CD4-positive, alpha-beta memory T cell (primary cell): ENCODE measurements at places on chromosomes 4 and X. TPM values are rescaled to one million over a fixed set of nuclear protein-coding genes. Genes with fewer than 3 reads are reported as not detected.

DNA sequence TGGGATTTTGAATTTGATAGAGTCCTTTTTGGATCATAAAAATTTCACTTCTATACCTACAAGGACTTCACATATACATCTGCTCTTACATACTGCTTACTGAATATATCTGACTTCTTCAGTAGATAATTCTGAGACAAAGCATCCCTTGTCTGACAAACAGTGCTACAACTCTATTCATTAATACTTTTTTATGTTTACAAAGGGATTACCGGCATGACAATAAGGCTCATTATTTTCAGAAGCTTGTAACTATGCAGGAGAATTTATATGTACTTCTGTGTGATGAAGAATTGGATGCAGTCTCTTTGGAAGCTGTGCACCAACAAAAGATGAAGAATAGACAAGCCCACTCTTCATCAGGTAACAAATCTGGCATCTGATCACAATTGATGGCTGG lies 1070.3 kb downstream of the STIM2 start:
- DNase-seq: no peak

GRCh38 chrX:3384327-3384726 lies 37.9 kb upstream of the MXRA5 start:
- no peak for DNase-seq

DNA sequence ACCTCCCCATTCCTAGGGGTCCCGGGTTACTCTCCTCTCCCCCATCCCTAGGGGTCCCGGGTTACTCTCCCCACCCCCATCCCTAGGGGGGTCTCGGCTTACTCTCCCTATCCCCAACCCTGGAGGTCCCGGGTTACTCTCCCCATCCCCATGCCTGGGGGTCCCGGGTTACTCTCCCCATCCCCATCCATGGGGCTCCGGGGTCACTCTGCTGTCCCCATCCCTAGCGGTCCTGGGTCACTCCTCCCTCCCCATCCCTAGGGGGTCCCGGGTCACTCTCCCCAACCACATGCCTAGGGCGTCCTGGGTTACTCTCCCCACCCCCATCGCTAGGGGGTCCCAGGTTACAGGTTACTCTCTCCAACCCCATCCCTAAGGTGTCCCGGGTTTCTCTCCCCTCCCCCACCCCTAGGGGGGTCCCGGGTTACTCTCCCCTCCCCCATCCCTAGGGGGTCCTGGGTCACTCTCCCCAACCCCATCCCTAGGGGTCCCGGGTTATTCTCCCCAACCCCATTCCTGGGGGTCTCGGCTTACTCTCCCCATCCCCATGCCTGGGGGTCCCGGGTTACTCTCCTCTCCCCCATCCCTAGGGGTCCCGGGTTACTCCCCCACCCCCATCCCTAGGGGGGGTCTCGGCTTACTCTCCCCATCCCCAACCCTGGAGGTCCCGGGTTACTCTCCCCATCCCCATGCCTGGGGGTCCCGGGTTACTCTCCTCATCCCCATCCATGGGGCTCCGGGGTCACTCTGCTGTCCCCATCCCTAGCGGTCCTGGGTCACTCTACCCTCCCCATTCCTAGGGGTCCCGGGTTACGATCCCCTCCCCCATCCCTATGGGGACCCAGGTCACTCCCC lies 821 bp downstream of the ASMTL start:
- DNase-seq: no peak

DNA sequence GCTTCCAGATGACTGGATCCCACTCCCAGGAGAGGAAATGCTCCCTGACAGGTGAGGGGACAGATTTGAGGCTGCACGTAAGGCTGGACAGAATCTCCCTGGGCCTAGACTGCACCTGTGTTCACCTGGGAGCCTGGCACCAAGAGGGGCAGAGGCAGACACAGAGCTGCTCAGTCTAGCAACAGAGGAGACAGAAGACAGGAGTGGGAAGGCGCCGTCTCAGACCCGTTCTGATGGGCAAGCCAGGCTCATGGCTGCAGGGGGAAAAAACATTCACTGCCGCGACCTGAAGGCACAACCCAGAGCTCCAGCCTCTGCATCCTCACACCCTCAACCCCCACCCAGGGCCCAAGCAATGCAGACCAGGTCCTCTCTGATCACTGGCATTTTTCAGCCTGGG lies 16.8 kb downstream of the BCAP31 start:
- DNase-seq: no peak

GRCh38 chr4:73897380-73898136 lies 28.4 kb downstream of the CXCL1 start:
- no peak for DNase-seq

GRCh38 chr4:187618701-187619281 lies 376.8 kb upstream of the ZFP42 start:
- DNase-seq: no peak

GRCh38 chr4:68373513-68373912 lies 23.6 kb upstream of the YTHDC1 start:
- peak; percentile 63 for DNase-seq

DNA sequence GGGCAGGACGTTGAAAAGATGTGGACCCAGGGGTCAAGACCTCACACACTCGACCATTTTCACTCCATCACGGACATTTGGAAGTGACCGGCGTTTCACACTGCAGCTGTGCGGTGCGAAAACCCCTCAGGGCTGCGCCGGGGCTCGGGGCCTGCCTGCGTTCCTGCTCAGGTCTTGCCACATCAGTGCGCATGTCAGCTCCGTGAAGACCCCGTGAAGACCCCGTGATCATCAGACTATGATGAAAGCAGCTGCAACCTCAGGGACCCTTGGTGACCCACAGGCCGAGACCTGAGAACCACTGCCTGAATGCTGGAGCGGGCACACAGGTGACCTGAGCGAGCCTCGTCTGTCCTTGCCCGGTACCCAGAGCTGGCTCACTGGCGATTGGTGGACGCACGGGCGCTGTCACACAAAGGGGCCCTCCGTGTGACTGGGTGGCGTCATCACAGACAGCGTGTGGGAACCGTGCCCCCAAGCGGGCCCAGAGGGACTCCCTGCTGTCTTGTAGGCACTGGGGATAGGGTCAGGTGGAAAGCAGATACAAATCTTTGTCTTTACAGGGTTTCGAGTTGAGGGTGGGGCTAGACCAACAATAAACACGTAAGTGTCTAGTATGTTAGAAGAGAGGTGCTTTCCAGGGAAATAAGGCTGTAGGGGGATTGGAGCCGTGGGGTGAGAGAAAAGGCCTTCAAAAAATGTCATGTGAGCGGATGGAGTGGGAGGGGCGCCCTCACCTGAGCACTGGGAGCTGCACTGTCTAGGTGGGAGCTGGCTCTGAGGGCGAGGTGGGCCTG lies 12.7 kb downstream of the MSANTD1 start:
- no peak for DNase-seq

DNA sequence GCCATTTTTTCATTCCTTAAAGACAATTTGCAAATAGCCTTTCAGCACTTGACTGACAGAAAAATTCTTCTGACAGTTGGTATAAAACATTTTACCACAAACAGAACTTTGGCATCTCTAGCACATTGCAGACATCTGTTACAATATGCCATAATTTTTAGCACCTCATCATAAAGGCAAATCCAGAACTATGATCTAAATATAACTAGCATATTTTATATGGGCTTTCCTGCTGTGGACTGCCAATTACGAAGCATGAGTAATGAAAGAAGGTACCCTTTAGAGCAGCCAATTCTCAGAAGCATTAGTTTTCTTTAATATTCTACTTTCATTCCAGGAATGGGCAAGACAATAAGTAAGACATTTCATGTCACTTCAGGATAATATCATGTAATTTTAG lies 647.4 kb upstream of the GALNT7 start:
- no peak for DNase-seq

Gene XKRX
- 0.47 TPM for total RNA-seq

Gene LAGE3
- total RNA-seq: 18.5 TPM

Gene GNRHR
- not detected for total RNA-seq

Gene MMRN1
- total RNA-seq: 0.52 TPM

Gene UBQLN2
- total RNA-seq: 62.6 TPM
